ENCODE measurements at places on chromosomes 3 and 15.

DNA sequence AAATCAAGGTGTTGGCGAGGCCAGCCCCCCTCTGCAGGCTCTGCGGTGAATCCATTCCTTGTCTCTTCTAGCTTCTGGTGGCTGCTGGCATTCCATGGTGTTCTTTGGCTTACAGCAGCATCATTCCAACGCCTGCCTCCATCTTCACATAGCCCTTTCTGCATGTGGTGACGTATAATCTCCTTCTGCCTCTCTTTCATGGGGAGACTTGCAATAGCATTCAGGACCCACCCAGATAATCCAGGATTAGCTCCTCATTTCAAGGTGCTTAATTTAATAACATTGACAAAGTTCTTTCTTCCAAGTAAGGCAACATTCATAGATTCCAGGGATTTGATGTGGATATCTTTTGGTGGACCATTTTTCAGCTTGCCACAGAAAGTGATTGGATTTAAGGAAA lies 35.8 kb downstream of the ISG20 start:
- no peak for DNase-seq

- DNase-seq, result peak; percentile 85
Observed at GRCh38 chr3:14691239-14691638, 16.3 kb downstream of the C3orf20 start.

DNA sequence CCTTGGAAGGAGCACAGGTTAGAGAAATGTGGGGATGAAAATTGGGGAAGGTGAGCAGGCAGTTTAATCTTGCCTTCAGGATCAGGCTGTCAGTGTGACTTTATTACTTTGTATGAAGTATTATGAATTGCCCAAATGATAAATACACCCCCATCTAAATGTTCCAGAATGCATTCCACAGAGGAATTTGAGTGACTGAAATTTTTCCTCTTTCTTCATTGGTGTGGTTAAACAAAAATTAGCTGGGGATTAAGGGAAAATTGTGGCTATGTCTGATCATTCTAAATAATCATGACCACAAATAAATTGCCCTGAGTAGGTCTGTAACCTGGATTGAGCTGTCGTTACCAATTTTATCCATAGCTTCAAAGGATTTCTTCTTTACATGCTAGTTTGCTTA lies 33.5 kb downstream of the FAM98B start:
- no peak for DNase-seq

DNA sequence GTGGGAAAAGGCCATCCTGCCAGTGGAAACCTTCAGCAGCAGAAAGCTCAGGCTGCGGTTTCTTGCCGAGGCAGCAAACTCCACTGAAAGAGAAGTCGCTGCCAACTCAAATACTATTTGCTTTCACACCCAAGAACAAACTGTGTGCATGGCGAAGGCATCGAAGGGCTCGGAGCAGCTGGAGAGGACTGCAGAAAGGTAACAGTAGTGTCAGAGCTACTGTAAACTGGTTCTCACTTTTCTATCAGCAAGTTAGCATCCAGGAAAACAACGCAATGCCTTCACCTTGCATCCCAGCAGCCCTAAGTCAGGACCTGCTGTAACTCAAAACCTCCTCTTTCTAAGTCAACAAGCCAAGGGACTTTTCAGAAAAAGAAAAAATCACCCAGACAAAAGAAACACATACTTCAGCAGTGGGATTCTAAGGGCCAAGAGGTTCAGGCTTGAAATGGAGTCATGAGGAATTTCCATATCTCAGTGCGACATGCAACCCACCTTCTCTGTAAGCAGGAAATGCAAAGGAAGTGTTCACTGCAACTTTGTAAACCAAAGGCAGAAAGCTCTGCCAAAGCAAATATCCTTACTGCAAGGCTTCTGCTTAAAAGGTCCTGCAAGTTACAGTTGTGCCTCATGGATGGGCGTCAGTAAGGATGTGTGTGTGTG lies 193.5 kb downstream of the FOXP1 start:
- DNase-seq, result peak; percentile 37

- no peak for DNase-seq
Observed at GRCh38 chr3:184290331-184290730, 8.7 kb upstream of the PSMD2 start.

- DNase-seq, result no peak
Observed at GRCh38 chr3:64267721-64268604, 42.7 kb upstream of the PRICKLE2 start.

GRCh38 chr3:123832692-123833397 lies 51.3 kb downstream of the MYLK start:
- peak; percentile 5 for DNase-seq

DNA sequence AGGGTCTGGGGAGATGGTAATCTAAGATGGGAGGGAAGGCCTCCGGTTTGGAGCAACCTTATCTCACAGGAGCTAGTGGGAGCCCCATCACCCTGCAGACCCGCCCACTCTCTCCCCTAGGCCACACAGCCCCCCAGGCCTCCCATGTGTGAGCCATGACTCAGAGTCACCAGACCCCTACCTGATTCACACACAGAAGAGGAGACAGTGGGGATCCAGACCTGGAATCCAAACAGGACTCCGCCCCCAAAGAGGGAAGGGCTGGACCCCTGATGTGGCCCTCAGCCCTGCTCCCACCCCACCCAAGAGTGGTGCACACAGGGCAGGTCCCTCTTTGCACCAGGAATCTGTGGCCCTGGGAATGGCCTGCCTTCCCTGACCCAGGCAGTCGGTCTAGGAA lies 97.4 kb downstream of the ADCY5 start:
- no peak for DNase-seq

GRCh38 chr15:35376707-35377106 lies 169.3 kb downstream of the DPH6 start:
- DNase-seq, result no peak

DNA sequence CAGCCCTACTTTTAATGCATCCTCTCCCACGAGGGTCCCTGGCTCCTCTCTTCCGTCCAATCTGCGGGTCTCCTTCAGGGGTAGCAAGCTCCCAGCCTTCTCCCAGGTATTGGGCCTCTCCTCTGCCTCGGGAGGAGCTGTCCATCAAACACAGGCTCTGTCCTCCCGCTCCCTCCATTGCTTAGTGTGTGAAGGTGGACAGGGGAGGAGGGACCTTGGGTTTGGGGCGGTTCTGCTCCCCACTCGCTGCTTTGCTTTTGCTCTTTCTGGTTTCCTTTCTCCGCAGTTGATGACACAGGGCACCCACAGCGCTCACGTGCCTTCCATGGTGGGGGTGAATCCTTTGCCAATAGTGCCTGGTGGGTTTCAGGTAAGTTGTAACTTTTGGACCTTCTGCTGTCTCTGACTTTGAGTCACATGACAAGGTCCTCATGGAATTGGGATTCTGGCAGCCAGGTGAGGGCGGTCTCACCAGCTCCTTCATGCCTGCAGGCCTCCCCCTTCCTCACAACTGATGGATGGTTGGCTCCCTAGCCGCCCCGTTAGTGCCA lies 18.9 kb downstream of the MUC20 start:
- no peak for DNase-seq

GRCh38 chr3:139547666-139548065 lies 8.1 kb upstream of the RBP1 start:
- DNase-seq, result no peak

GRCh38 chr3:192514081-192514753 lies 213.1 kb downstream of the FGF12 start:
- no peak for DNase-seq

DNA sequence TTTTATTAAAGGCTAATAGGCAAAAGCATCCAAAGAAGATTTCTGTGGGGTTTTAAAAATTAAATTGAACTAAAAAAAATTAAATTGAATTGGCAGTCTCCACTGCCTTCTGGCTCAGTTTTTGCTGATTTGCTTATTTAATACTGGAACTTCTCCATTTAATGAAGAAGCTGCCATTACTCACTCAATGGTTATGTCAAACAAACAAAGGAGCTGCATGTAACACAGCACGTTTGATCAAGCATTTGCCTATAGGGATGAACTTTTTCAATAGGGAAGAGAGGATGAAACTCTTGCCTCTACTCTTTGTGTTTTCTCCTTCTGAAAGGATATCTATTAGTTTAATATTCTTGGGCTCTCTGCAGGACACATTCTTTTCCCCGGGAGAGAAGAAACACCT lies 4.8 kb upstream of the HCLS1 start:
- DNase-seq, result peak; percentile 36

- no peak for DNase-seq
Observed at GRCh38 chr3:135868801-135869200, 96.7 kb upstream of the PPP2R3A start.

DNA sequence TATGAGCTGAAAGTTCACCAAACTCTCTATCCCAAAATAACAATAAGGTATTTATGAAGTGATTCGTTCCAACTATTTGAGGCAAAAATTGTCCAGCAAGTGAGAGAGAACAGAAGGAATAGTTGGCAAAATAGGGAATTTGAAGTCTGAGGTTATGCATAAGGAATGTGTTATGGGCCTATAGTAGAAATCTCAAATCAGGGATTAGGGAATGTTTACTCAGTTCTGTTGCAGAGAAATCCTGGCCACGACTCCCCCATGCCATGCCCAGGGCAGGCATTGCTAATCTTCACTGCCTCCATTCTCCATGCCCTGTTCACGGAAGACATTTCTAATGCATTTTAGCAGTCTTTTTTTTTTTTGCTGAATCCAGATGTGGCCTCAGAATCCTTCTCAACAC lies 58.6 kb downstream of the FLNB start:
- DNase-seq, result no peak

DNA sequence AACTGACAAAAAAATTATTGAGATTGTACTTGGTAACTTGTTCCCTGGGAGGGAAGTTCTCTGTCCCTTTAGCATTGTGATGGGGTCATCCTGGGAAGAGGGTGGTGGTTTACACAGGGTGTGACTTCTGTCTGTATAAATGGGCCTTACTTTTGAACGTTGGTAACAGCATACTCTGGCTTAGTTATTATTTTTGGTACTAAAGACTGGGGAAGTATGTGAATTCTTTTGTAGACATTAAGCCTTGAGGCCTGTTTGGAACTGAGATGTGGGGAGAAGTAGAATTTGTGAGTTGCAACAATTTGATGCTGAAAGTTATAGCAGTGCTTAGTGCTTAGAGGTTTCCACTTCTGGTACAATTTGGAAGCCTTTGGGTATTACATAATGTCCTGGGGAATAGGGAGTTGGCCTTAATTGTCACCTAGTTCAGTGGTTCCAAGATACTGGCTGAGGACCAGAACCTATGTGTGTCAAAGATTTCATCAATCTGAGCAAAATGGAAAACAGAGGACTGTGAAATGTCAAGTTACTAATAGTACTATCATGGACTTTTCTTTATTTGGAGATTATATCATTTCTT lies 15.9 kb downstream of the TLNRD1 start:
- DNase-seq, result peak; percentile 29

GRCh38 chr15:70833422-70833821 lies 20.5 kb downstream of the LARP6 start:
- DNase-seq, result no peak

GRCh38 chr15:78327466-78327865 lies 12.7 kb upstream of the CRABP1 start:
- DNase-seq, result peak; percentile 82

GRCh38 chr3:151879679-151880415 lies 6.4 kb downstream of the SUCNR1 start:
- peak; percentile 49 for DNase-seq

- DNase-seq, result no peak
Observed at GRCh38 chr3:167631471-167631870, 22.3 kb downstream of the WDR49 start.

DNA sequence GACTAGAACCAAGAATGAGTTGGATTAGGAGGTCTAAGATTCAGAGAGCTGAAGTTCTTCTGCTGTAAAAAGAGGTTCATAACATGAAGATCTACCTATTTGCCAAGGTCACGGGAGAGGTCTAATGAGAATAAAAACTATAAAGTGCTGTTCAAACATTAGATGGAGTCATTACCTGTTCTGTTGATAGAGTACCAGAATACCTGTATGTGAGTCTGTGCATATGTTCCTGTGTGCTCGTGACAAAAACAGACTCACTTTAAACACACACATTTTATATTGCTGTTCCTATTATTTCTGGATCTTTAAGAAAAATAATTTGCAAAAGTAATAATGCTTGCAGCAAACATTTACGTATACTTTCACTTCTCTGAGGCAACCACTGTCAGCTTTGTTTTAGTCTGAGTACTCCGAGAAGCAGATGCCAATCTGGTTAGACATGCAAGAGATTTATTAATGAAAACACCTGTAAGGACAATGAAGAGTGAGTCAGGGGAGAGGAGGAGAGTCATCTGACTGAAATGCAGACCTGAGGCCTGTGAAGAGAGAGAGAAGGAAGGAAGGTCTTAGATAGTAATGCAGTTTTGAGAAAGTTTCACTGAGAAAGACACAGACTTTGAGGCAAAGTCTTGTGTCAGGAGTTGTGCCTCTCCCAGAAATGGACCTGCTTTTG lies 221.2 kb downstream of the SQOR start:
- no peak for DNase-seq

DNA sequence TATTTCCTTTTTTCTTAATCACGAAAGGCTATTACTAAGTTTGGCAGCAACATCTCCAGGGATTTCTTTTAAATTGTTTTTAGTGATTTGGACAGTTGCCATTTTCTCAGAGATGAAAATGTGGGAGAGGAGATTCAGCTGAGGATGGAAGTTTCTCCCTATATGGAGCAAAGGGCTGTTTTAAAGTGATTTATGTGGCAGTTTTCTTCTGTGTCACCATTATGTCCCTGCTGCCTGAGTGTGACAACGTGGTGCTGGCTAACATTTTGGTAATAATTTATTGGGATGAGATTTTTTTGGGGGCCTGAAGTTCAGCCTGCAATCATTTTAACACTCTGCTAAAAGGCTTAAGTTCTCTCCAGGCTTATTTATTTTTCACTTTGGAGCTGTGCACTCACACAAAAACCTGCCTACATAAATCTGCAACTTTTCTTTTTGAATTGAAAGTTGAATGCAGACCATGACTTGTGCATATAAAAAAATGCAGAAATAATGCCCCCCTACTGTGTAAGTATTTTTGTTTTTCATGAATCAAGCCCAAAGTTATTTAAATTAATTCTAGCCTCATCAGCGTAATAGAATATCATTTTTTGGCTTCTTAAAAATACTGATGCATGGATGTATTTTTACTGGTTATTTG lies 210.9 kb downstream of the ZIC1 start:
- no peak for DNase-seq

DNA sequence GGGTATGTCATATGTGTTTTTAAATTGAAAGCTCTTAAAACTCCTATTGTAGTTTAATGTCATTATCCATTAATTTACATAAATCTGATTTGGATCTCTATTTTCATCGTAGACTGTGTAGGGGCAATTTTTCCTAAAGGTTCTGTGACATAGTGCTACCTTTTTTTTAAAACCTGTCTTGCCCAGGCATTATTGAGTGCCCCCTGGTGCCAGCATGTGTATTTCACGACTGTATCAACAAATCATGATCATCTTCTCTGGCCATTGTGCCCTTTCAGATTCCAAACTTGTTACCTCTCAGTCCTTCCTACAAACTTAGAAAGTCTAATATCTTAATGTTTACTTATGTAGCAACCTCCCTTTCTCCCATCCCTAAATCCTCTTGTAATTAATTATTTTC lies 97.2 kb upstream of the FLNB start:
- peak; percentile 19 for DNase-seq

Measured in suppressor macrophage treated with lipopolysaccharide for 4 hours (primary cell).